ENCODE measurements at places on chromosomes 6 and 20.

DNA sequence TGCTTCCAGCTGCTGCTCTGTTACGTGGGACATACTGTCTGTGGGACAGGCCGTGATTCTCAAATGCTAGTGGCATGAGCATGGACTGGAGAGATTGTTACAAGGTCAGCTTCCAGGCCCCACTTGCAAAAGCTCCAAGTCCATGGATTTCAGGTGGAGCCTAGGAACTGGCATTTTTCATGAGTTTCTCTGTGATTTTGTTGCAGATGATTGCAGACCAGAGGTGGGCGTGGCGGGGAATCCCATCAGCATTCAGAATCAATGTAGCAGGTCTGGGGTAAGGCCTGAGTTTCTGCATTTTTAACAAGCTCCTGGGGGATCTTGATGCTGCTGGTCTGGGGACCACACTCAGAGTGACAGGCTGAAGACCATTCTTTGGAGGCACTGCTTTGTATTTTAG lies 2.4 kb upstream of the CDH4 start:
- no peak for DNase-seq

DNA sequence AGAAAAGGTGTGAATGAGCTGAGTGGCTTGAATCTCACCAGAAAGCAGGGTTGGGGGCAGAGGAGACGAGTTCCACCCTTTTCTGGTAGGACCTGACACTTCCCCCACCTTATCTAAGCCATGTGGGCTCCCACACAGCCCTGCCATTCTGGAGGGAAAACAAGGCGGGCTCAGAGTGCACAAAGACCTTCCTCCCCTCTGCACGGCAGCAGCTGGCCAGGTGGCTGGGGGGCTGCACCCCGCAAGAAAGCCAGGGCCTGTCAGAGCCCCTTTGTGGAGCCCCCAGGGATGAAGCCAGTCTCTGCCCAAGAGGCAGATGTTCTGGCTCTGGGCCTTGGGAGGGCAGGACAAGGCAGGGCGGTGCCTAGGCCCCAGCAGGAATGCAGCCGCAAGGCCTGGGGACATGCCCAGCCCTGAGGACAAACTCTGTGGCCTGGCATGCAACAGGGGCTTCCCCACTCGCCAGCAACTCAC lies 48.4 kb upstream of the DSN1 start:
- DNase-seq, result no peak

- DNase-seq, result no peak
These were observed 1117.7 kb upstream of the MAP3K7 start for GRCh38 chr6:91704531-91704930.

DNA sequence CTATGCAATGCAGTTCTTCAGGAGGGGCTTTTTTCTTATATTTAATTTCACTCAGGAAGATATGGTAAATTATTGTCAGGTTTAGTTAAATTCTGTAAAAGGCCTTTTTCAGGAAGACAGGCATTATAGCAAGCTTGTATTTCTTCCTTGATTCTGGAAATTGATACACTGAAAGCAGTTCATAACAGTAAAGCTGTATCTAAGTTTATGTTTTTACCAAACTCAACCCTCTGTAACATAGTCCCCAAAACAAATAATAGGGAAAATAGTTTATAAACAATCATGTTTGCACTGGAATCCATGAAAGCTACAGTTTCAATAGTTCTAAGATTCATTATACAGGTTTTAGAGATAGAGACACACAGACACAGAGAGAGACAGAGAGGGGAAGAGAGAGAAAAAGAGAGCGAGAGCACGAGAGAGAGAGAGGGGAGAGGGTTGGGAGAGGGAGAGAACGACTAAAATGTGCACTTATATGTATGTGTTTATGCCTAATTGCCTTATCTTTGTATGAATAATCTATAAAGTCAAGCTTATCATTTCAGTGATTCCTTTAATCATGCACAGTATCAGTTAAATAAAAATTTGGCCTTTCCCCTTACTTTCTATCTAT lies 454.4 kb downstream of the RFPL4B start:
- DNase-seq, result no peak

GRCh38 chr6:119071576-119071975 lies 6.9 kb downstream of the FAM184A start:
- no peak for DNase-seq

Data from CD4-positive, alpha-beta T cell treated with Interleukin-2 at 100 ng/mL for 4 hours (primary cell).